ENCODE measurements at places on chromosomes 1 and 21.

GRCh38 chr1:107871259-107871658 is 93.7 kb downstream of the VAV3 start:
- DNase-seq = no peak

DNA sequence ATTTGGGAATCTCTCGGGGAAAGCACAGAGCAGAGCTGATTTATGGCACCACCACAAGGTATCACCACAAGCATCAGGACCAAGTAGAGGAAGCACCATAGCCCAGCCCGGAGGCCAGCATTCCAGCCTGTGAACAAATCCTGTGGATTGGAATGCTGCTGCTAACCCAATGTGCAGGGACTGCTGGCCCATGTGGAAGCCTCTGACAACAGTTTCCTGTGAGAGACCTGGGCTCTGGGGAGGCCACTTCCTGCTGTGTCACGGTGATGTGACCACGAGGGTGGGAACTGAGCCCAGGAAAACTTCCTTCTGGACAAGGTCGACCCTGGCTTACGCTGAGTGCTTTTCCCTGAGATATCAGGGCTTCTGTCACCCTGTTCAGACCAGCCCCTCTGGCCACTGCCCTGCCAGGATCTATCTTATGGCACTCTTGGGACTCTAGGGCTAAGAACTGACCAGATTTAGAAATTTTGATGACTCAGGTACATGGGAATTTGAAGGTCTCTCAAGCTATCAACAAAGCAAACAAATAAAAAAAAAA is 88.3 kb upstream of the NGF start:
- no peak for DNase-seq

DNA sequence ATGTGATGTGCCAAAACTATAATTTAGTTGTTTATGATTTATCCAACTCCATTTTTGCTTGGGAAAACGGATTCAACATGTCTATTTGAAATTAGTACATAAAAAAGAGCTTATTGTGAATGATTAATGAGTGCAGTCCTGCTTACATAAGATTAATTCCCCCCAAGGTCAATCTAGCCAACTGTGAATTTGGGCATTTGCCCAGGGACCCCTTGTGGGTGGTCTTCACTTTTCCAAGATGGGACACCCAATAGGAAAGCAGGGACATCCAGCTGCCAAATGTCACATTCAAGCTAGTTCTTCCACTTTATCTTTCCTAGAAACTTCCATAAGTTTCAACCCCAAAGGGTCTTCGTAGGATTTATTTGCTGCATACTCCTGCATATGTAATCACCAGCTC is 362.4 kb upstream of the PKN2 start:
- DNase-seq = no peak

DNA sequence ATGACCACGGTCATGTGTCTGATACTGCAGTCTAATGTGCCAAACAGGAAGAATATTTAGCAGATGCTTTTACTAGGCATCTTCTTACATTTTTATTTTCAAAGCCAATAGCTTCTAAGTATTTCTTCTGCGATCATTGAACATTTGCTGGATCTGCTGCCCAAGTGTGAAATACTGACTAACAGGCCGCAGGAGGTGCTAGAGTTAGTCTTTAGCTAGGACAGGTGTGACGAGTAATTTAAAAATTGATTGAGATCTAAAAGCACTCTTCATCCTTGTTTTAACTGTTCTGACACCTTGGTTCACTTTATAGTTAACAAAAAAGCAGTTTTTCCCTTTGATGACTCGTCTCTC is 748 bp upstream of the FAM78B start:
- no peak for DNase-seq

- no peak for DNase-seq
Measured at GRCh38 chr1:238318294-238319110, 427.8 kb upstream of the ZP4 start.

DNA sequence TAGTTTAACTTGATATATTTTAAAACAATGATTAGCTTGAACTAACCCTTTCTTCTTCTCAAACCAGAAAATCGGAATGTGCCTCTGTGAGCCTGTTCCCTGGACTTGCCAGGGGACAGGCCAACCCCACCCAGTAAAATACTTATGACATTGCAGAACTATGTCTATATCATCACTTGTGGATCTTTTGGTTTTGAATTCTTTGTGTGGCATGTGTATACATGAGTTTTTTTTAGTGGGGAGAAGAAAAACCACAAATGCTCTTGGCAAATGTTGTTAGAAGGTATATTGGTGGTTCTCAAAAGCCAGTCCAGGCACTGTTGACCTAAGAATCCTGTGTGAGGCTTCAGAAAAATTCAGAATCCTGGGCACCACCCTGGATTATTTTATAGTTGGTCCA is 347.4 kb downstream of the SIPA1L2 start:
- no peak for DNase-seq

GRCh38 chr21:26057477-26058170 is 112.9 kb downstream of the APP start:
- DNase-seq = no peak

DNA sequence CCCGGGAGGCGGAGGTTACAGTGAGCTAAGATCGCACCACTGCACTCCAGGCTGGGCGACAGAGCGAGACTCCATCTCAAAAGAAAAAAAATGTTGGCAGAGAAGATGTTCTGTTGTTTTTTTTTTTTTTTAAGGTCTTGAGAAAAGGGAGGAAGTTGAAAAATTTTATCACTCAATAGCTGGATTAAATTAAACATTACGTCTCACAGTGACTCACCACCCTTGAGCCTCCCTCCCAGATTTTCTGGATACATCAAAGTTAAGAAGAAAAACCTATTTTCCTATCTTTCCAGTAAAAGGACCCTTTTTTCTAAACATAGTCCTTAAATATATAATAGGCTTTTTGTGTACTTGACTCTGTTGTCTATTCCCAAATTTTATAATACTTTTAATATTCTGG is 35.5 kb downstream of the IFNAR1 start:
- DNase-seq = no peak

GRCh38 chr1:217674028-217674729 is 43.0 kb downstream of the SPATA17 start:
- DNase-seq = no peak

DNA sequence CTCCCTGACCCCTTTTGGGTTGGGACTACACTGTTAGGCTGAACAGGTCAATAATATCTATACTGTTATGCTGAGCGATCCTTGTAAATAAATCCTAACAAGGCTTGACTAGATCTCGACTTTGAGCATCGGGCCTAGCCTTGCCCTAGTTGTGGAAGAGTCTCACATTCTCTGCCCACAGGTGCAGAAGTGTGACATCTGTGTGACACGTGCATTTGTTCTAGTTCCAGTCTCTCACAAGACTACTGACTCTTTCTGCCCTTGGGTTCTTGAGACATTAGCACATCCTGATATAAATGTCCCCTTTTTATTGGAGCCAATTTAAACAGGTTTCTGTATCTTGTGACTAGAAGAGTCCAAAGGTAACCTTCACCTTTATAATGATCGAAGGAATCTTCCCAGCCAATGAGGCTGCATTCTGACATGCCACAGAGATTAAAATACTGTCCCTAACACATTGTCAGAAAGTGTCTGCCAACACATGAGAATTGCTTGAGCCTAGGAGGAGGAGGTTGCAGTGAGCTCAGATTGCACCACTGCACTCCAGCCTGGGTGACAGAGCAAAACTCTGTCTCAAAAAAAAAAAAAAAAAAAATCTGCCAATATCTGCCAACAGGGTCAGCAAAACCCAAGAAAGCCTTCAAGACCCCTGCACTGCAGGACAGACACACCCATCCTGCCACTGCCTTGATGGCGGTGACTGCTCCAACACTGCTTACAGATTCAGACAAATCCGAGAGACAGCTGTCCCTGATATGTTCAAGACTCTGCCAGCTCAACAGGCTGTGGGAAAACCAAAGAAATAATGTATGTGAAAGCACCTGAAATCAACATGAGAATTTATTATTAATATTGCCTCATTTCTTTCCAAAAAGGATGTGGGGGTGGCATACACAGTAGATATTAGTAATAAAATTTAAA is 56.5 kb upstream of the PSEN2 start:
- DNase-seq = no peak

GRCh38 chr1:212186427-212187207 is 98.6 kb upstream of the PPP2R5A start:
- DNase-seq = no peak

- DNase-seq = no peak
Measured at GRCh38 chr1:160999376-160999775, 21.6 kb downstream of the F11R start.

- no peak for DNase-seq
Measured at GRCh38 chr1:27648602-27649305, 13.8 kb upstream of the FGR start.

GRCh38 chr1:21669258-21670058 is at the start of gene RAP1GAP:
RAP1GAP (minus strand) TSS chr1:21669357; CDS start chr1:21620032, 49,325 bp downstream.
- peak; percentile 67 for DNase-seq

Measured in activated CD4-positive, alpha-beta T cell treated with anti-CD3 and anti-CD28 coated beads for 36 hours (primary cell).